ENCODE measurements at places on chromosomes 7 and 10. TPM values are rescaled to one million over a fixed set of nuclear protein-coding genes. Genes with fewer than 3 reads are reported as not detected.

HDAC9 gene
- polyA plus RNA-seq: 30.9 TPM

CHN2 gene
- 20.2 TPM for polyA plus RNA-seq

OR2A12 gene
- 0.03 TPM for polyA plus RNA-seq

TEX47 gene
- not detected for polyA plus RNA-seq

PRKAR1B gene
- polyA plus RNA-seq: 220 TPM

ST8SIA6 gene
- 9.2 TPM for polyA plus RNA-seq

GRM8 gene
- 15.6 TPM for polyA plus RNA-seq

ADGRA1 gene
- polyA plus RNA-seq: 26.6 TPM

AHR gene
- 8.4 TPM for polyA plus RNA-seq

SLC16A9 gene
- 35.4 TPM for polyA plus RNA-seq

CHAT gene
- polyA plus RNA-seq: 1.8 TPM

PPIF gene
- 49.5 TPM for polyA plus RNA-seq

GRCh38 chr7:86925221-86925620 lies 134.2 kb downstream of the ELAPOR2 start:
- DNase-seq: no peak

DNA sequence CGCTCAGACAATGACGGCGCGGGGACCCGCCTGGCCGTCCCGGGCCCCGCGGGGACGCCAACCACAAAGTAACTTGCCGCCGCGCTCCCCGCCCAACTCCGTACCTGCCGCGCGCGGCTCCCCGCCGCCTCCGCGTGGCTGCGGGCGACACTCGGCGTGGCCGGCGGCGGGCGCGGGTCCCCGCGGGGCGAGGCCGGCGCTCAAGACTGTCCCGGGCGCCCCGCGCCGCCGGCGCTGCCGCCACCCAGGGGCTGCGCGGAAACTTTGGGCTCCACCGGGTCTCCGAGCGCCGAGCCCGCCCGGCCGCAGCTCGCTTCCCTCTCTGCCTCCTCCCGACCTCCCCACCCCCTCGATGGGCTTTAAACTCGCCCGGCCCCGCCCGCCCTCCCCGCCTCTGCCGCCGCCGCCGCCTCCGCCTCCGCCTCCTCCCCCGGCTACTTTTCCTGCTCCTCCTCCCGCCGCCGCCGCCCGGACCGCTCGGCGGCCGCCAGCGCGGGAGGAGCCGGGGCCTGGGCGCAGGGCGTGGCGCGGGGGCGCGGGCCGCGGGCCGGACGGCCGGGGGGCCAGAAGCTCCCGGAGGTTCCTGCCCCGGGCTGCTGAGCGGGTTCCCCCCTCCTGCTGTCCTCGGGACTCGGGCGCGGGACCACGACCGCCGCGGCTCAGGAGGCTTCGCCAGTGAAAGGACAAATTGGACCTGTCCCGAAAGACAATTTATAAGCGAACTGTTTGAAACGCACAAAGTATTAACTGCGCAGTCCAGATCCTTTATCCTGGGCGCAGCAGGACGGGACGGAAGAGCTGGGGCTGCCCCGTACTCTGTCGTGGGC lies 10.6 kb upstream of the GRB10 start:
- peak; percentile 19 for DNase-seq

- no peak for DNase-seq
These were observed 52.1 kb upstream of the PDZD8 start for GRCh38 chr10:117427356-117427755.

GRCh38 chr10:111126077-111126476 lies 49.2 kb downstream of the ADRA2A start:
- no peak for DNase-seq

DNA sequence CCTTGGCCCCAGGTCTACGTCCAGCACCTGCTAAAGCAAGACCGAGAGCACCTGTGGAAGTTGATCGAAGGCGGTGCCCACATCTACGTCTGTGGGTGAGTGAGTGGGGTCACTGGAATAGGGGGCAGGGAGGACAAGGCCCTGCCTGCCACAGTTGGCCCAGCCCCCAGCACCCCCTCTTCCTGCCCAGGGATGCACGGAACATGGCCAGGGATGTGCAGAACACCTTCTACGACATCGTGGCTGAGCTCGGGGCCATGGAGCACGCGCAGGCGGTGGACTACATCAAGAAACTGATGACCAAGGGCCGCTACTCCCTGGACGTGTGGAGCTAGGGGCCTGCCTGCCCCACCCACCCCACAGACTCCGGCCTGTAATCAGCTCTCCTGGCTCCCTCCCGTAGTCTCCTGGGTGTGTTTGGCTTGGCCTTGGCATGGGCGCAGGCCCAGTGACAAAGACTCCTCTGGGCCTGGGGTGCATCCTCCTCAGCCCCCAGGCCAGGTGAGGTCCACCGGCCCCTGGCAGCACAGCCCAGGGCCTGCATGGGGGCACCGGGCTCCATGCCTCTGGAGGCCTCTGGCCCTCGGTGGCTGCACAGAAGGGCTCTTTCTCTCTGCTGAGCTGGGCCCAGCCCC lies 8.1 kb downstream of the TMEM120A start:
- DNase-seq: no peak

GRCh38 chr10:84946904-84947303 lies 618.5 kb downstream of the CCSER2 start:
- no peak for DNase-seq

DNA sequence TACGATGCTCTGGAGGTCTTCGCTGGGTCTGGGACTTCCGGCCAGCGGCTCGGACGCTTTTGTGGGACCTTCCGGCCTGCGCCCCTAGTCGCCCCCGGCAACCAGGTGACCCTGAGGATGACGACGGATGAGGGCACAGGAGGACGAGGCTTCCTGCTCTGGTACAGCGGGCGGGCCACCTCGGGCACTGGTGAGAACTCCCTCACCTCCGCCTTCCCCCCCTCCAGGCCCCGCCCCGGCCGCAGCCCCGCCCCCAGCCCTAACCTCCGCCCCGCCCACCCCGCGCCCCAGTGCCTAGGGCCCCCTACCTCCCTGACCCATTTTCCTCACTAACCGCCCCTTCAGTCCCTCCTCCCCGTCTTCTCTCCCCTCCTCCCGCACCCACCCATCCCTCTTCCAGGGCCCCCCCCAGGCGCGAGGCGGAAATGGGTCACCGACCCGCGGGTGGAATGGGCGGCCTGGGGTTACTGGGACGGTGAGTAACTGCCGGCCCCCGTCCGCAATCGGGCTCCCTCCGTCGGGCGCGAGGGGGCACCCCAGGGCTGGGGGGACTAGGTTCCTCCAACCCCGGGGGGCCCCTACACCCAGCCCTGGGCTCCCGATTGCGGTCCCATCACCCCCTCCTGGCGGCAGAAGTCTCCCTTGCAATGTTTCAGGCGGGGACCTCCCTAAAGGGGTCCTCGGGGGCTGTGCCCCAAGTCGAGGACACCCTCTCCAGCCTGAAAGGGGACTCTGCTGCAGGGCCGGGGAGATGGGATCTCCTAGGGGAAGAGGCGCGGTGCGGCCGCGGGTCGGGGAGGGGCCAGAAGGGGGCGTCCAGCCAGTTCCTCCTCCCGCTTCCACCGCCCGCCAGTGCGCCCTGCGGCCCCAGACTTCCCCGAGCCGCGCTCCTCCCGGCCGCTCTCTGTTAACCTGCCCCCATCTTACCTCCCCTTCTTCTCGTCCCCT lies 2.1 kb downstream of the PCOLCE start:
- DNase-seq: no peak

GRCh38 chr7:127189886-127190285 lies 62.9 kb downstream of the GRM8 start:
- DNase-seq: peak; percentile 45

GRCh38 chr10:60394446-60394845 lies 4.8 kb upstream of the ANK3 start:
- no peak for DNase-seq

- DNase-seq: no peak
These were observed 105.9 kb upstream of the EEPD1 start for GRCh38 chr7:36047091-36047658.

DNA sequence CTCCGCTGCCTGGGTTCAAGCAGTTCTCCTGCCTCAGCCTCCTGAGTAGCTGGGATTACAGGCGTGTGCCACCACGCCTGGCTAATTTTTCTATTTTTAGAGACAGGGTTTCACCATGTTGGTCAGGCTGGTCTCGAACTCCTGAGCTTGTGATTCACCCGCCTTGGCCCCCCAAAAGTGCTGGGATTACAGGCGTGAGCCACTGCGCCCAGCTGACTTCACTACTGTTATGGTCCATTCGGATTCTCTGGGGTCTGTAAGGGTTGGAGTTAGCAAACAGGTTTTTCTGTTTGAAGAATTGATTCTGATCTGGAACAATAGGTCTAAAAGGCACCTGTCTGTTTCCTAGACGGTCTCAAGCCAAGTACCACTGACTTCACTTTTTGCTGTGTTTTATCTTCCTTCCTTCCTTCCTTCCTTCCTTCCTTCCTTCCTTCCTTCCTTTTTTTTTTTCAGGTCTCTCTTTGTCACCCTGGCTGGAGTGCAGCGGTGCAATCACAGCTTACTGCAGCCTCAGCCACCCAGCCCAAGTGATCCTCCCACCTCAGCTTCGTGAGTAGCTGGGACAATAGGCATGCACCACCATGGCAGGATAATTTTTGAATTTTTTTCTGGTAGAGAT lies 192.2 kb downstream of the CAMK1D start:
- DNase-seq: no peak

DNA sequence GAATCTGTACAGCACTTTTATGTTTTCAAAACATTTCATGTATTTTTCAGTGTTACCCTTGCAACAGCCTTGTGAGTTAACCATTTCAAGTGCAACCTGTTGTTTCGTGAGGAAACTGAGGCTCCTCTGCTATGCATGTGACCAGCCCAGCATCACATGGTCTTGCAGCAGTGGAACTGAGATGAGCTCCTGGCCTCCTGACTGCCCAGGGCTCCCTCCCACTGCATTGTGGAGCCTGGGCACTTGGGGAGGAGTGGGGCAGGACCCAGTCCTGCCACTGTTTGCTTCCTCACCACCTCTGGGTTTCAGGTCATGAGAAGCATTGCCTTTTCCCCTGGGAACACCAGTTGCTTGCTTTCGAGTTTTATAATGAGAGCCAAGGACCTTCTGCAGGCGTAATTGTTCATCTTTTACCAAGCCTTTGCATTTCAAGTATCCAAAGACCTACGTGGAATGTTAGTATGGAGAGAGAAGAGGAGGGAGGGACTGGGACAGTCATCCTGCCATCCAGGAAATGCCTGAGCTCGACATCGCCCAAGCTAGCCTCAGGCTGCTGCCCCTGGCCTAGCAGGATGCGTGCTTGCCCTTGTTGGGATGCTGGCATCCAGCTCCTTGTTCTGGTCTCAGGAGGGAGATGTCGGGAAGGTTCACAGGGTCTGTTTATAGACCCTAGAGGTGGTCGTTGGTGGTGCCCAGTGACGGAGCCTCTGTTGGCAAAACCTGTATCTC lies 32.3 kb upstream of the BHLHA15 start:
- DNase-seq: no peak

DNA sequence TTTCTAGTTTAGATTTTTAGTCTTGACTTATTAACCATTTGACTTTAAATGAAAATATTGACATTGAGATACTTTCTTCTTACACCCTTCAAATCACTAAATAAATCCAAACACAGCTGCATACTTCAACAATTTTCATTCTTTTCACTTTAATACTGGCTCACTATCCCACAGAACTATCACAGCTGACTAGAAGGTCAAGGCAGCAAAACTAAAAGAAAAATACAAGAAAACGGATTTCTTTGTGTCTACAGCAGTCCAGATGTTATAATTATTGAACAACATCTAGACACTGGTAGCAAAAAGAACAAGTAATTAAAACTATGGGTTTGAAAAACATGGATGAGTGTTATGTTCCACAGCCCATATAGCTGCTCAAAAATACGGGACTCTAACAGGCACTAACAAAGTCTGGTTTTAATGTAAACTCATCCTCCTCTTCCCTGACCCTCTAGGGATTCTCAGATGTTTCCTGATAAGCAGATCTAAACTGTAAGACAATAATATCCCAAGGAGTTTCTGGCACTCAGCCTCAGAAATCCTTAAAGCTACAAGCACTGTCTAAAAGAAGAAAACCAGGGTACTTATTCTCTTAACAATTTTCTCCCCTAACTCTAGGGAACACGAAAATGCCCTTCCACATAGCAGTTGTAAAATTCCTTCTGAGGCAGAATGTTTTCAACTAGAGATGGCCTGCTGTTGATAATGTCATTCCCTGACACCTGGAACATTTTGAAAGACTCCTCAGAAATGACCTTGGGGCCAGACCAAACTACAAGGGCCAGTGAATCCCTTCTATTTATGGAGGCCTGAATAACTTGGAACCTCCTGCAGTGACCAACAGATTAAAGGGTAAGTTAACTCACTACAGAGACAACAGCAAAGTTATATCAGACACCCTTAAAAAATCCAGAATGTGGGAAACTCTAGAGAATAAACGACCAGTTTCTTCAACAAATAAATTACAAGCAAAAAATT lies 12.8 kb downstream of the DNMBP start:
- DNase-seq: no peak

- DNase-seq: no peak
These were observed 13.2 kb downstream of the TACR2 start for GRCh38 chr10:69403519-69403918.

- DNase-seq: no peak
These were observed 450.7 kb downstream of the KCNMA1 start for GRCh38 chr10:77186936-77187335.

DNA sequence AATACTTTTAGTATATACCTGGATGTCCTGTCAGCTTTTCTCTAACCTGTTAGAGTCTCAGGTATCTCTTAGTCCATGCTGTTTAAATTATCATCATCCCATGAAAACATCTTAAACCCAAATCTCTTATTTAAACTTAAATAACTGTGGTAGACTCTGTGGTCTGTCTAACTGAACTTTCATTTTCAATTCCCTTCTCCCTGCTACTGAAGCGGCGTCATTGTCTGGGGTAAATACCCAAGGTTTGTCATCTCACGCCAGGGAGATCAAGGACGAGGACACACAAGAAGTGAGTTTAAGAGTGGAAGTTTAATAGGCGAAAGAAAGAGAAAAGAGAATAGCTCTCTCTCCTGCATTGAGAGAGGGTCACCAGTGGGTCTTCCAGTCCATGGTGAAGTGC lies 804.4 kb upstream of the CELF2 start:
- DNase-seq: no peak

- DNase-seq: no peak
These were observed 523.6 kb downstream of the KIF20B start for GRCh38 chr10:90224791-90225566.

DNA sequence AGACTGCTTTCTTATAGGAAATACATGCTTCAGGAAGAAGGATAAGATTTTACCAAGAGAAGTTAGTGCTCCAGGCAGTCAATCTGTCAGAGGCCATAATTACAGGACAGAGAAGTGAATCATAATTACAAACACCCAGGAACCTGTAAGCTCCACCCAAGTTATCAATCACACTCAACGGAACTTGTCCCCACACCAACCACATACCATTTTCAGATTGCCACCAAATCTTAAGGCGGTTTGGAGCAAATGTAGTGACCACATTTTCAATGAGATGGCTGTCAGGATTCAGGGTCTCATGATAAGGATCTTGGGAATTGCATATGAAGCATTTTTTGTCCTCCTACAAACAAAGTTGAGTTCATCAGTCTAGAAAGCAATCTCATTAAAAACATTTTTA lies 4.8 kb downstream of the LAMB1 start:
- DNase-seq: no peak

- DNase-seq: no peak
These were observed 24.1 kb downstream of the AGAP3 start for GRCh38 chr7:151110236-151110940.

DNA sequence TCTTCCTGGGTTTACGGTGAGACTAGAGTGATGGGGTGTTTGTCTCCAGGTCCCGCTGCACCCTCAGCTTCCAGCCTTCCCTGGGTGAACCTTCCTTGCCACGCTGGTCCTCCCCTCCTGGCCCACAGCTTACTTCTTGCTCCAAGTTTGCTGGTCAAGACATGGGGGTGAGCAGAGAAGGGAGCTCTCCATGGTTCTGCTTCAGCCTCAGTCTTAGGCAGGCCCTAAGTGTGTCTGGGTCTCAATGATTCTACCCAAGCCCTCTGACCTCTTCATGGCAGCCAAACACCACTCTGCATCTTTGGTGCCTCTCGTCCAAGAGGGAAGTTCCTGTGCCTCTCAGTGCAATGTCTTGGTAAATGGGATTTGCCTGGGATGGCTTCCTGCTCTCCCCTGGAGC lies 356.5 kb upstream of the KLF6 start:
- DNase-seq: no peak

Data from spinal cord (tissue), 10 donors.